ENCODE measurements at places on chromosomes 1 and 21.
A peak's percentile ranks its signal among the peaks of the same experiment; 100 is the strongest.

- no peak for DNase-seq
These were observed 268.4 kb upstream of the DUSP10 start for GRCh38 chr1:222010306-222010705.

- peak; percentile 89 for DNase-seq
These were observed 19.8 kb downstream of the CTNNBIP1 start for GRCh38 chr1:9890224-9890731.

GRCh38 chr1:37890378-37891014 is 31.1 kb upstream of the MTF1 start:
- peak; percentile 23 for DNase-seq

GRCh38 chr1:201426479-201427310 is 5.2 kb upstream of the TNNI1 start:
- no peak for DNase-seq

DNA sequence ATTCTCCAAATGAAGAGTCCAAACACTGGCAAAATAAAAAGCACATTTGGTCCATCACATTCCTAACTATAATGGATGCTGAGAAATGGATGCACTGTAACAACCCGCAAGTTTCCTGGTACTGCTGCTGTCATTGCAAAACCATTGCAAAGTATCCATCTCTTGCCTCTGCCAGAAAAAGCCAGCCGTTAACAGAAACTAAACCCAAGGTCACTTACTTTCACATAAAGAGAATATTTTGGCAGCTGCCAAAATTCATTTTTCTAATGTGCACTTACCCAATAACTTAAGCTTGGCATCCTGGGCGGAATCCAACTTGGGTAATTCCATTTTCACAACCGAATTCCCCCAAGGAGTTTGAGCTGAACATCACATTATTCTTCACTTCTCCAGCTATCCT is 77.0 kb upstream of the LRRC8D start:
- no peak for DNase-seq

- no peak for DNase-seq
These were observed 716.4 kb downstream of the AMY1C start for GRCh38 chr1:104466068-104466467.

DNA sequence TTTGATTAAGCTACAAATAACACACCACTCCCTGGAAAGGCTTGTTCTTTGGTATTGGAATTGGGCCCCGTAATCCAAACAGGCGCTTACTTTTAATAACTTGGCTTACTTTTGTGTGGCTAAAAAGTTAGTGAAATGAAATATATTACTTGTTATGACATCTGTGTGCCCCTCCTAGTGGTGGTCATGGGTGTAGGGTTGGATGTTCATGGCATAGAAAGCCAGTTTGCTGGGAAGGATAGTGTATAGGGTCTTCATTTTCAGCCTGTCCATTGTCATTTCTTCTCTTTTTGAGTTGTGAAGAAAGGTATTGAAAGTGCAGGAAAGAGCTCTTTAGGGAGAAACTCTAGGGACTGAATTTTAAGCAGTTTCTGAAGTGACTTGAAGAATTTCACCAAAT is 5.9 kb downstream of the CDC14A start:
- no peak for DNase-seq

DNA sequence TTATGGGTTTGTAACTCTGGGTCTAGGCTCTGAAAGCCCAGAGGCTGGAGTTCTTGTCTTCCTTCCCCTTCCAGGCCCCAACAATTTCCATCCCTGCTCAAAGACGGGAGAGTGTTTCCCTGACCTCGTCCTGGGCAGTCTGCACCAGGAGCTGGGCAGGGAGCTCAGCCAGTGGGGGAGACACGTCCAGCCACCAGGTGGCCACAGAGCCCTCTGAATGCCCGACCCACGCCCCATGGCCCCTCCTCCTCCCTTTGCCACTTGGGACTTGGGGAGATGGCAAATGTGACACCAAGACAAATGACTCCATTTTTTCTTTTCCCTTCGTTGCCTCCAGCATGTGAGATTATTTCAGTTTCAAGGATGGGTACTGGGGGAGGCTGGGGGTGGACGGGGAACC is 159.9 kb upstream of the AJAP1 start:
- no peak for DNase-seq

DNA sequence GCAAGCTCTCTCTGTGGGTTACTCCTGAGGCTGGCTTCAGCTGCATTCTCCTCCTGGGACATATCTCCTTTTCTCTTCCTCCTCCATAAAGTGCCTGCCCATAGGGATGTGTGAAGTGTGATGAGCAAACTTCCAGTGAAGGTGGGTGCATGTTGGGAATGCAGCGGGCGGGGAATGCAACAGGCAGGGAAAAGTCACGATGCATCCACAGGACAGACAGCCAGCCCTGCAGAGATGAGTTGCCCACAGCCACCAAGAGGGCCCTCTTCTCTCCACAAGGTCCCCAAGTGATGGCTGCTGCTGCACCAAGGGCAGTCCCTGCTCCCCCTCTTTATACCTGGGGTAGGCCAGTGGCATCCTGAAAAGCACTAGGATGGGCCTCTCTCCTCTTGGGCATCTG is 33.6 kb upstream of the RNF187 start:
- DNase-seq: no peak

- DNase-seq: no peak
These were observed 14.6 kb upstream of the PARP1 start for GRCh38 chr1:226422478-226422877.
